Nasal cavity respiratory epithelium epithelial cell of viscerocranial mucosa (primary cell): ENCODE measurements at places on chromosomes 5 and 9. TPM values are rescaled to one million over a fixed set of nuclear protein-coding genes. Genes with fewer than 3 reads are reported as not detected.

Gene ARL14EPL
- not detected in 2 replicates for total RNA-seq

Gene TTF1
- 9.9 and 11.8 TPM in 2 replicates for total RNA-seq

Gene DEPDC1B
- 1.3 and 2.7 TPM in 2 replicates for total RNA-seq

Gene STPG3
- total RNA-seq, result not detected in 2 replicates

Gene FOXD4L4
- total RNA-seq, result 0.34 and 0.43 TPM in 2 replicates

Gene SPATA31D4
- total RNA-seq, result not detected in 2 replicates

Gene PPP2R2B
- under 0.01 and 0.21 TPM in 2 replicates for total RNA-seq

Gene TRAF1
- 1.0 and 2.3 TPM in 2 replicates for total RNA-seq

Gene NEUROG1
- not detected in 2 replicates for total RNA-seq

Gene OR1L4
- not detected in 2 replicates for total RNA-seq

Gene ARHGEF28
- total RNA-seq, result 51.5 and 58.1 TPM in 2 replicates

Gene NTNG2
- not detected in 2 replicates for total RNA-seq

Gene PCDHB15
- total RNA-seq, result 0.34 and 0.50 TPM in 2 replicates

Gene SLC22A5
- 10.3 and 17.9 TPM in 2 replicates for total RNA-seq

Gene LRRC70
- total RNA-seq, result 0.68 and 1.9 TPM in 2 replicates

Gene TTC23L
- under 0.01 and 0.07 TPM in 2 replicates for total RNA-seq

Gene PCDHA12
- total RNA-seq, result under 0.01 and 3.8 TPM in 2 replicates

Gene PCAT7
- not detected in 2 replicates for total RNA-seq

Gene SPINK7
- 1.9 and 37.3 TPM in 2 replicates for total RNA-seq

Gene DOK3
- total RNA-seq, result 0.68 and 7.6 TPM in 2 replicates
